ENCODE measurements at places on chromosomes 4 and X.

- DNase-seq, result no peak
Measured at GRCh38 chr4:43360296-43360695, 467.8 kb downstream of the GRXCR1 start.

- no peak for DNase-seq
Measured at GRCh38 chr4:150007512-150007911, 70.7 kb upstream of the DCLK2 start.

GRCh38 chr4:101649790-101650515, 140.6 kb upstream of the BANK1 start:
- DNase-seq, result peak; percentile 97

- no peak for DNase-seq
Measured at GRCh38 chr4:3784454-3785291, 18.5 kb downstream of the ADRA2C start.

DNA sequence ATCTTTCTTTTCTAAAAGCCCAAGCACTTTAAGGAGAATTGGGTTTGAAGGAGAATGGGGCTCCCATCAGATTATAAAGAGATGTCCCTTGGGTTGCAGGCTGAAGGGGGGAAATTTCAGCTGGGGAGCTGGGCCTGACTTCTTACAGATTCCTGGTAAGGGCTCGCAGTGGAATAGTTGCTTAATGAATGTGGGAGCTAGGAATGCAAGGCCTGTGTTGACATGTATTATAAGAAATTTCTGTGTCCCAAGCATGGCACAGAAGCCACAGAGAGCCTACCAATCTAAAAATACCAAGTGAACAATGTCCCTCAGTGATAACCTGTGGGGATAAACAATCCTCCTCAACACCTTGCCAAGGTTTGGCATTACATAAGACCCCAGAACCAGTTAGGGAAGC, 39.3 kb upstream of the WNK3 start:
- no peak for DNase-seq

- DNase-seq, result no peak
Measured at GRCh38 chr4:32824336-32824735, 2104.2 kb downstream of the PCDH7 start.

DNA sequence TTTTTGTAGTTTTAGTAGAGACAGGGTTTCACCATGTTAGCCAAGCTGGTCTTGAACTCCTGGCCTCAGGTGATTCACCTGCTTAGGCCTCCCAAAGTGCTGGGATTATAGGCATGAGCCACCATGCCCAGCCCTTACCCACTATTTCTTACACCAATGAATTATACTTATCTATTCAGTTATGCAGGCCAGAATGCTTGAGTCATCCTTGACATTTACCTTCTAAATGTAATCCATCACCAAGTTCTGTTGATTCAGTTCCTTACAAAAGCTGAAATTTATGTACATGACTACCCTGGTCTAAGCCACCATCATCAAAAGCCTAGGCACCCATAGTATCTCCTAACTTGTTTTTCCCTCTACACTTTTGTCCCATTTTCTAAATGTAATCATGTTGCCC, 585.7 kb downstream of the IL15 start:
- DNase-seq, result no peak

DNA sequence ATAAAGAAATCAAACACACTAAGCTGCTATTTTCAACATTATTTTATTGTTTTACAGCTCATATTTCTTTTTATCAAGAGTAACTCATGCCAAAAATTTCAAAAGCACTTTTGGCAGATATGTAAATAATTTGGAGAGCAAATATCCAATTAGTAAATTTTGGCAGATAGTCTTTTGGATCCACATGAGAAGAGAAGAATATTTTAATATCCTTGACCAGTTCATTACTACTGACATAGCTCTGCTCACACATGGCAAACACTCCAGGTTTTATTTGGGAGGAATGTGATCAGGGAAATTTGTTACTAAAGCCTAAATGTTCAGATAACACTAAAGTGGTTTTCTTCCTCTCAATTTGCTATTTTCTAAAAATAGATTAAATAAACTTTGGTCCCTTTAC, 1054.3 kb downstream of the FAT4 start:
- peak; percentile 79 for DNase-seq

- DNase-seq, result no peak
Measured at GRCh38 chr4:115562506-115562905, 449.1 kb upstream of the NDST4 start.

- DNase-seq, result no peak
Measured at GRCh38 chr4:159055833-159056232, 47.0 kb upstream of the RAPGEF2 start.

DNA sequence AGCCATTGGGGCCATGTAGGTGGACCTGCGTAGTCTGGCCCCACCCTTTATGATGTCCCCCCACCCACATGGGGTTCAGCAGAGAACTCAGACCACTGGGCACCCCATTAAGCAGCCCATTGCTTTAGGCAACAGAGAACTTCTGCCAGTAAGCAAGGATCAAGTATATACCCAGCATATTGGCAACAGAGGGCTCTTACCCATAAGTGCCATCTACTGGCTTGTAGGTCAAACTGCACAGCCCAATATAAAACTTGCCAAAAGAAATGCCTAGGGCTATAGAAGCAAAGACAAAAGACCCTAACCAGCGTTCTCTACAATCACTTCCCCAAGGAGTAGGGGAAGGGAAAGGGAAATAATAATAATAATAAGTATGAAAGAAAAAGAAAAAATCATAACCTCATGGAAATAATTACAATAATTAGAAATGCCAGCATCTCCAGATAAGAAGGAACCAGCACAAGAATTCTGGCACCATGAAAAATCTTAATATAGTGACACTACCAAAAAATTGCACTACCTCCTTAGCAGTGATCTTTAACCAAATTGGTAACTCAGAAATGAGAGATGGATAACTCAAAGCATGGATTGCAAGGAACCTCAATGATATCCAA, 1090.7 kb downstream of the FAT4 start:
- no peak for DNase-seq

GRCh38 chr4:120667102-120667501, 255.4 kb downstream of the PRDM5 start:
- DNase-seq, result no peak

DNA sequence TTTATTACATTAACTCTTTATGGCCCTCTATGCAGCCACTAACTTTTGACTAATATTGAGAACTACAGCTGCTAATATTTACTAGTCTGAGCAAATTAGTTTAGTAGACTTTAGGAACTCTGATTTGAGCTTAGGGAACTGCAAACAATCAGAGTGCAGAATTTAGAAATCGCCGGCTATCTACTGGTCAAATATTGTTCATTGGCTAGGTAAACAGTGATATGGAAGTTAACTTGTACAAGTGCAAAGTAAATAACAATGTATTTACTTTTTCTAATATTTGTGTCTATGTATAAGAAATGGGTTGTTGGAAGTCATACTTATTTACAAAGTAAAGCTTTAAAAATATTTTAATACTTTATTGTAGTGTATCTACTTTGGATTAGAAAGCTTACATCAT, 279.6 kb downstream of the CFAP299 start:
- DNase-seq, result no peak

GRCh38 chr4:135277068-135277979, 1075.7 kb upstream of the PABPC4L start:
- no peak for DNase-seq

GRCh38 chr4:24496597-24496996, 87.8 kb downstream of the DHX15 start:
- DNase-seq, result no peak

DNA sequence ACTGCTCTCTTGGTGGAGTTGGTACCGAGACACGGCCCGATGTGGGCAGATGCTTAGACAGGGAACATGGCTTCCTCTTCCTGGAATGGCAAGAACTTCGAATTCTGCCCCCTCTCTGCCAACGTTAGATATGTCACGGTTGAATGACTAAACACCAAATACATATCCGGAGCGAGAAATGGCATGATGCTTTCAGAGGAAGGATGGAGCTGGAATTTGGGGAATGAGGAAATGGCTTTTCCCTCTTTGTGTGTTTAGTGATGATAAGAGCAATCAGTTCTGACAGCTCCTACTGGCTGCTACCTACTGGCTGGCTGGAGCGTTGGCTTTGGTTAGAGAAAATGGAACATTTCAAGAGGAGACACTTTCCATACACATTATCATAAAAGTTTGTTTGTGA, 140.0 kb downstream of the DHRSX start:
- no peak for DNase-seq

DNA sequence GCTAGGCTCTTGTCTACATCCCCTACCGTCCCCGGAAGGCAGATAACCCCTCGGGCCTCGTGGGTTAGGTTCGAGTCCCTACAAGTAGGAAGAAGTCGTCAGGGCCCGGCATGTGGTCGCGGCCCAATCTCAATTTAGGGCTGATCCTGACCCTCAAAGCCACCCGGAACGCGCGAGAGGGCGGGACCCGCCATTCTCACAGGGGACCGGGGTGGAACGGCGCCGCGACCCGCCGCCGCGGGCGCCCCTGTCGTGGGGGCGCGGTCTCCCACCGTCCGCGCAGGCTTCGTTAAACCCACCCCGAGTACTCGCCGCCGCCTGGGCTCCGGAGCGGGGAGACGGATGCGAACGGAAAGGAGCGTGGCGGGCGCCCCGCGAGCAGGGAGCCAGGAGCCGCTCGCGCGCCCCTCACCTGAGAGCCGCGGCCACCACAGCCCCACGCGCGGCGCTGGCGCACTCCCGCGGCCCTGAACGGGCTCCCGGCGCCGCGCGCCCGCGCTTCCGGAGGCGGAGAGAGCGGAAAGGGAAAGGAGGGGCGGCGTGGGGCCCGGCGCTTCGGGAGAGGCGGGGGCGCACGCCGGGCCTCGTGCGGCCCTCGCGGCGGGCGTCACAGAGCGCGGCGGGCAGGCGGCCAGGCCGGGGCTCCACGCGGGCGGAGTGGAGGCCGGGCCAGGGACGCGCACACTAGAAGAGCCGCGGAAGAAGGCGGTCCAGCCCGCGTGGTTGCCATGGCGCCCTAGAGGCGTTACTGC, at the start of gene CFAP97:
Gene CFAP97, minus strand, starts transcription at position 515 of the 752 bp plus-strand sequence. CDS start 12,804 bp downstream, outside the sequence.
- peak; percentile 77 for DNase-seq

DNA sequence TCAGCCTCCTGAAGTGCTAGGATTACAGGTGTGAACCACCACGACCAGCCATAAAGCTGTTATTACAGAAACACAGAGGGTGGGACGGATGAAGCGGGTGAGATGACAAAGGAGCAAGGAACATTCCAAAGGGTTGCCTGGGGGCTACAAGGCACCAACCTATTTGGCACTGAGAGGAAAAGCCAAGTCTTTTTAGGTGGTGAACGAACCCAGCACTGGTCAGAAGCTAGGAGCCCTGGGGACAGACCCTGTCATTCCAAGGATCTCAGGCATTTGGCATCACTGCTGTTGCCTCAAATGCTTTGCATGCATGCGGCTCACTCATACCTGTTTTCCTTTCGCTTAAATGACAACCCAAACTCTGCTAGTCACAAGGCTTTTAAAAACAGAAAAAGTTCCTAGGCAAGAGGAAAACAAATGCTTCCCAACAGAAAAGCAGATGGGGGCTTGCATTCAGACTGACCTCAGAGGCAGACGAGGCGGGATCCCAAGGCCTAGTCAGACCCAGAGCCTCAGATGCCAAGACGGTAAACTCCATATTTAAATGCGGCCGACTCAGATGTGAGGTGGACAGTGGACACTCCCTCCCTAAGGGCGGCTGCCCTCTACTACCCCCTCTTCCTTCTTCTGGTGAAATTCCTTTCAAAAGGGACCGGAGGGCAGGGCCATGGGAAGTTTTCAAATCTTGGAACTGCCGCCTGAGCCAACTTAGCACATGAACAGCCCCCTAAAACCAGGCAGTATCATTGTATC, 4.5 kb downstream of the MAP7D2 start:
- DNase-seq, result no peak

GRCh38 chrX:46381630-46382029, 163.6 kb downstream of the ZNF674 start:
- DNase-seq, result no peak

DNA sequence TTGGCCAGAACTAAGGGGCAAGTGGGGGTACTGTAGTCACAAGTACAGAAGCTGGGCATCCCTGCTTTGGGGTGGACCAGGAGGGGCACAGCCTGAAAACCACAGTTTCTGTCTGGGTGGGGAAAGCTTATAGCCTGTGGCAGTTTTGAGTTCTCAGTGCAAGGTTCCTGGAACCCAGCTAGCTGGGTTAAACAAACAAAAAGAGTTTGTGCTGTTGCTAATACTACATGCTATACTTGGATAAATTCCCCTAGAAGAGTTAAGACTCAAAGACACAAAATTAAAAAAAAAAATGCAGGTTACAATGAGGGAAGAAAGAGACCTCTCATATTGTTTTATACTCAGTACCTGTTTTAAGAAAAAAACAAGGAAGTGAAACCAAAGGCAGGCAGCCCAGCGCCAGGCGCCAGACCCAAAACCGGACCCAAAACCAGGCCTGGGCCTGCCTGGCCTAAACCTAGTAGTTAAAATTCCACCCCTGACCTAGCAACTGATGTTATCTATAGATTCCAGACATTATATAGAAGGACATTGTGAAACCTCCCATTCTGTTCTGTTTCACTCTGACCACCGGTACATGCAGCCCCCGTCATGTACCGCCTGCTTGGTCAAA, 50.8 kb downstream of the SLC2A9 start:
- DNase-seq, result no peak

- no peak for DNase-seq
Measured at GRCh38 chr4:142404191-142404611, 441.9 kb downstream of the INPP4B start.

DNA sequence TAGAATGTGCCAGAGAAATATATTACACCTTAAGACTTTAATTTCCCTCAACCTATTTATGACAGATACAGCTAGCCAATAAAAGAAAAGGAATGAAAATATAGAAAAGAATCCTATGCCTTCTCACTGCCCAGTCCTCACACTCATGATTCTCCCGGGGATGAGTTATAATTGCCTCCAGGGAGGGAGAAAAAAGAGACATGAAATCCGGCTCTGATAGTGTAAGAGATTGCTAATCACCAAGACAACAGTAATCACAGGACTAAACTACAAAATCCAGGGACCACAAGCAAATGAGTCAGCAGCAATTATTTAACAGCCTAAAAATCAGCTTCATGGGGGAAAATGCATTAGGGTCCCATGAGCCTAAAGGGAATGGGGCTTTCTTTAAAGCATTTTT, 95.9 kb upstream of the DUSP21 start:
- DNase-seq, result no peak
